Activated CD4-positive, alpha-beta T cell treated with anti-CD3 and anti-CD28 coated beads, Interleukin-2, amount 50 U/mL, for 1 hour (primary cell): ENCODE measurements at places on chromosomes 4 and X.

DNA sequence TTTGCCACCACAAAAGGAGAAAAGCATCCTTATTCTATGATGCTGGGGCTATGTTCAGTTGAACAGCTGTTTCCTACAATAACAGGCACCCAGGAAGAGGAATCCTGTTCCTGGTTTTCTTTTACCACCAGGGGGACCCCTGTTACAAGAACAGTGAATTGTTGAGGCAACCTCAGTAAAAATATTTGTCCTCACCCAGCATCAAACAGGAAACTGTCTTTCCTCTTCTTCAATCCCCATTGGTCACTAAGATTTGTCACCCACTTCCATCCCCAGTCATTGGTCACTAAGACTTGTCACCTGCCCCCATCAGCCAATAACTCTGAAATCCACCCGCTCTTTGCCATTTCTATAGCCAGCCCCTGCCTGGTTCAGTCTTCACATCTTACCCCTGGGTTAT, 143.5 kb upstream of the GALNT7 start:
- DNase-seq, result no peak

DNA sequence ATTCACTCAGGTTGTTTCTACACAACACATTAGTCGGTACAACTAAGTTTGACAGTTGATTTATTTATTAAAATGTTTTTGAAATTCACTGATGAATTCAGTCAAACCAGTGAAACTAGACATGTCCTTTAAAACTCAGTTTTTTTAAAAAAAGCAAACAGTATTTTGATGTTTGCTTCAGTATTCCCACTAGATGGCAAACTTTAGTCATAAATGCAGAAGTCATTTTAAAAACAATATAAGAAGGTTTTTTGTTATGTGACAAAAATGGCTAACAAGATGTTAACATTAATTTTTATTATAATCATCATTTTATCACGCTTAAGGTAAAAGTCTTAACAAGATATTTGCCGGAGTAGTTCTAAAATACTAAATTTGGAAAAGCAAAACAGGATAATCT, 1337.8 kb upstream of the DIAPH2 start:
- DNase-seq, result no peak

DNA sequence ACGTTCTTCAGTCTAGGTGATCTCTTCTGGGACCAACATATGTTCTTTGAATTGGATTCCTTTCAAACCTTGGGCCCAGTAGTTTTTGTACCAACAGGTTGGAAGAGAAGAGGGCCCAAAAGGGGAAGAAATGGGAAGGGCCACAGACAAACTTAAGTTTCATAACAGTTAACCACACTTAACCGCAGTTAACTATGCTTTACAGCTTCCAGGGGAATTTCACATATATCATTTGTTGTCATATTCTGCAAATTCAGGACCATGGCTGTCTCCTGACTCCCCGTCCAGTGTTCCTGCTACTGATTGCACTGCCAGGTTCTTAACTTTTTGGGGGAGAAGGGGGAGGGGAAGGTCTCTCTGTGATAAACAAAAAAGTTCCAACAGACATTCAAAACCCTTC, 34.6 kb downstream of the RTL5 start:
- DNase-seq, result no peak

- DNase-seq, result no peak
Observed at GRCh38 chr4:151092488-151092887, 6.9 kb upstream of the RPS3A start.

DNA sequence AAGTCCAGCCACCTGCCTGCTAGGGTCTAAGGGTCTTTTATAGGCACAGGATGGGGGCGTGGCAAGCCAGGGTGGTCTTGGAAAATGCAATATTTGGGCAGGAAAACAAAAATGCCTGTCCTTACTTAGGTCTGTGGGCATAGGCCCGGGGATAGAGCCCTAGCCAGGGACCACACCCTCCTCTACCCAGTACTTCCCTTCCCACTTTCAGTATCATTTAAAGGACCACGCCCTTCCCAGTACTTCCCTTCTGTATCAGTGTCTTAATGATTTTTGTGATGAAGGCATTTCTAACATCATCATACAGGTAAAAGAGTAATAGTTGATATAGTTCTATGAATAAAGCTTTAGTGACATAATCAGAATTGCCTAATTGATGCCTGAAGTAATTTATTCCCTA, 11.4 kb downstream of the BANK1 start:
- DNase-seq, result no peak
